ENCODE measurements at places on chromosomes 2 and 18.

- DNase-seq, result no peak
Measured at GRCh38 chr2:242015108-242016065, 145.9 kb downstream of the RTP5 start.

DNA sequence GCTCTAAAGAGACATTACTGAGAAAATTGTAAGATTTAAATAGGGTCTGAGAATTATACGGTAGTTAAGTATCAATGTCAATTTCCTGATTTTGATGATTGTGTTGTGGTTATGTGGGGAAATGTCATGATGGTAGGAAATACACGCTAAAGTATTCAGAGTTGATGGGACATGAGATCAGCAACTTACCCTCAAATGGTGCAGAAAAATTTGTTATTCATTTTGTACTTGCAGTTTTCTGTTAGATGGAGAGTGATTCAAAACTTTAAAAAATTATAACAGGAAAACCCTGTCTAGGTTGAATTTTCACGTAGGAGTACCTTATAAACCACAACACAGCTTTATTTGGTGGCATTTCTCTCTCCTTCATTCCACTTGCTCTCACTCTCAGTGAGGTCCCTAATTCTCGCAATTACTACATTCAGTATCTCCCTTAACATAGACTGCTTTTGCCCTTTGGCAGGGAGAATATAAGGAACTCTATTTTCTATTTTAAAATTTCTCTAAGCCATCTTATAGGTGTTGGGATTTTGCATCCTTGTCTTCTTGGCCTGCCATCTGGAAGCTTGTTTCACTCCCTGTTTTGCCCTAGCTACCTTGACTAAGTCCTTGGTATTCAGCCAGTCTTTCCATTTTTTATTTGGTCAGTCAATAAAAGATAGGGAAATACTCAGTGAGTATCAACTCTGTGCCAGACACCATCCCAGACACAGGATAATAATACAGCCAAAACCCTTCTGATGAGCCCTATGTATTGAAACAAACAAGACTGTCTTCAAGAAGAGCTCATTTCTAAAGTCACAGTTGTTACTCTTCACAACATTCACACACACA is 550.6 kb upstream of the ACVR2A start:
- DNase-seq, result no peak

DNA sequence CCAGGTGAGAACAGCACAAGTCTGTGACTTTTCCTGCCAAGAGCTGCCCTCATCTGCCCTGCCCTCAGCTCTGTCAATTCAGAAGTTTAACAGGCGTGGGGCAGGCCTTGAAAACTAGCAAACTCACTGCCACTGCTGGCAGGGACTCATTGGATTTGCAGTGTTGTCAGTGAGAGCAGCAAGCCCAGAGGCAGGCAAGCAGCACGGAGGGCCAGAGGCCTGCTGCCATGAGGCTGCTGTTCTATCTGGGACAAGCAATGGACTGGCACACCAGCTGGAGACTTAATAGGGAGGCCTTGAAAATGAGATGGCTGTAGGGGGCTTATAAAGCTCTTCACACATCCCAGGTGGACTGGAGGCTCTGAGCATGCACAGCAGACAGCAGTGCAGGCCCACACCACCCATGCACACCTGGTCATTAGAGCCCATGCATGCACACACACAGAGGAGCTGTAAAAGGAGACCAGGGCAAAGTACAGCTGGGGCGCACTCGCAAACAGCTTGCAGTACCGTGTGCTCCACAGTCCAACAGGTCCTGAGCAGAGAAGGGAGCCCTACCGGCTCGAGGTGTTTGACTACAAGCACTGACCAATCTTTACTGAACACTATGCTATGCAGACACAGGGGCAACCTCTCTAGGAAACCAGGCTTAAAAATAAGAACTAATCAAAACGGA is 28.7 kb downstream of the MGAT4A start:
- DNase-seq, result peak; percentile 92

DNA sequence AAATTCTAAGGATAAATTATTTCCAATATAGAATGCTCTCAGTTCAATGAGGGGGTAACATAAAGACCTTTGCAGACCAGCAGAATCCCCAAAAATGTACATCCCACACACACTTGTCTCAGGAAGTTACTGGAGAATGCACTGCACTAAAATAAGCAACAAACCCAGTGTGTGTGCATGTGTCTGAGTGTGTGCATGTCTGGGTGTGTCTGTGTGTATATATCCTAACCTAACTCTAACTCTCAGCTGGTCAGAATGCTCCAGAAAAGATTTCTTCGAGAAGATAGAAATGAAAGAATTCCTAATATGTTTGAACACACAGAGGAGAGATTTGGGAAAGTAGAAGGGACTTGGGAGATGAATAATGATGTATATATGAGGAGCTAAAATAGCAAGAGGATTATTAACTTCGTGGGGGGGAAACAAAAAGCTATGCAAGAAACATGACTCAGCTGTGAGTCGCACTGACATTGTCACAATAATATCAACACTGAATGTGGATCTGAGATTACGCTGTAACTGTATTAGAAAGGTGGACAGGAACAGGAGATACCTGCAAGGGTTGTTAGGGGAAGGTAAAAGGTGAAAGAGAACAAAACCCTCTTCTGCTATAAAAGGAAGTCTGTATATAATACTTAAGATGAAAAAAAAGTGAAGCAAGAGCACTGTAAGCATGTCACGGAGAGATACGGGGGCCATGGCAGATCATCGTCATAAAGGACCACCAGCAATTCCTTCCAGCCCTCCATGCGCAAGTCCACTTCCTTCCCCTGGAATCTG is 11.1 kb downstream of the COLEC12 start:
- no peak for DNase-seq

DNA sequence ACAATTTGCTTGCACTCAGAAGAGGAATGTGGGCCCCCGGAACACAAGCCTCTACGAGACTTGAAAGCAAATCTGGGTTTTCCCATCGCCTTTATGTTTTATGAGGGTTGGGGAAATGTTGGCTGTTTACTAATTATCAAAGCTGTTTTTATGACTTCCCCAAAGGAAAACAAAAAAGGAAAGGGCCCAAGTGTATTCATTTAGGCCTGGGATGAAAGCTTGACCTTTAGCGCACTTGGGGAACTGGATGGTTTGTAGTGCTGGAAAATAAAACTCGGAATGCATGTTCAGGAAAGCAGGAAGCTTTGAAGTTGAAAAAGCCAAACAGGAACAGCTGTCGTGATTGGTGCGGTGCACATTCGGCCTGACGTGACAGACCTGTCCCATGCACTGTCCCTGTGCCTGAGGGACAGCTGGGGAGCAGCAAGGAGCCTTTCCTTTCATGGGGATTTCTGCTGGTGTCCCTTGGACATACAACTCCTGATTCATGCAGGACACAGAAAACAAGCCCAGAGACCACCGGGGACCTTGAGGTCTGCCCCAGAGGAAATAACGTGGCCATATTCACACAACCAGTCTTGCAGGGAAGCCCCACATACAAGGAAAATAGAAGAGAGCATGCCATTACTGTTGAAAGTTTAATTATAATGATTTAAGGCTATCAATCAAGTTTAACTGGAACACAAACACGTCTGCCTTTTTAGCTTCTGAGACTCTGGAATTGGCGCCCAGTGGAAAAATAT is 169.7 kb upstream of the APCDD1 start:
- no peak for DNase-seq

- DNase-seq, result no peak
Measured at GRCh38 chr18:76621226-76621625, 126.2 kb upstream of the ZNF516 start.

DNA sequence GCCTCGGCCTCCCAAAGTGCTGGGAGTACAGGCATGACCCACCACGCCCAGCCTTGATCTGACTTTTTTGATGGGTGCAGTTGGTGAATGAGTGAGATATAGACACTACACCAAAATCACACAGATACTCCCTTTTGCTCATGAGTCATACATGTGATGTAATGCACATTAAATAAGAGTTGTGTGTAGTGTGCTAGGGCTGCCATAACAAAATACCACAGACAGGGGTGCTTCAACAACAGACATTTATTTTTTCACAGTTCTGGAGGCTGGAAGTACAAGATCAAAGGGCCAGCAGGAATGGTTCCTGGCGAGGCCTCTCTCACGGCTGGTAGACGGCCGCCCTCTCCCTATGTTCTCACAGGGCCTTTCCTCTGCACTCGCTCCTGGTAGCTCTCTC is 46.6 kb downstream of the GBX2 start:
- DNase-seq, result no peak

- DNase-seq, result no peak
Measured at GRCh38 chr2:121976926-121977325, 221.5 kb downstream of the TSN start.

GRCh38 chr18:22563164-22563583 is 145.5 kb upstream of the CTAGE1 start:
- DNase-seq, result peak; percentile 72

- DNase-seq, result no peak
Measured at GRCh38 chr2:165535471-165535870, 66.0 kb downstream of the CSRNP3 start.

DNA sequence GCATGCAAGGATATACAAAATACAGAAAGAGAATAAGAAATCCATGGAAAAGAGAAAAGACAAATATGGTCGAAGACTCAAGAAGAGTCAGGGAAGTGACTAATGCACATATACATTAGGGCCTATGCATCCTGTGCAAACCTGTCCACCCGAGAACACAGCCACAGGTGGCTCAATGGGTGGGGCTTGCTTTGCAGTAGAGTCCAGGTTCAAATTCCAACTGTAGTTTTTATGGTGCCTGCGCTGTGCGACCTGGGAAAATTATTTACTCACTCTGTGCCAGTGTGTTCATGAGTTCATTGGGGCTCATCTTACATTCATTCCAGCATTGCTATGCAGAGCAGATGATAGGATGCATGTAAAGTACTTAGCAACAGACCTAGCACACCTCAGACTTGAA is 244.7 kb downstream of the CTNNA2 start:
- no peak for DNase-seq

- DNase-seq, result no peak
Measured at GRCh38 chr2:64952096-64952495, 37.1 kb upstream of the SLC1A4 start.

DNA sequence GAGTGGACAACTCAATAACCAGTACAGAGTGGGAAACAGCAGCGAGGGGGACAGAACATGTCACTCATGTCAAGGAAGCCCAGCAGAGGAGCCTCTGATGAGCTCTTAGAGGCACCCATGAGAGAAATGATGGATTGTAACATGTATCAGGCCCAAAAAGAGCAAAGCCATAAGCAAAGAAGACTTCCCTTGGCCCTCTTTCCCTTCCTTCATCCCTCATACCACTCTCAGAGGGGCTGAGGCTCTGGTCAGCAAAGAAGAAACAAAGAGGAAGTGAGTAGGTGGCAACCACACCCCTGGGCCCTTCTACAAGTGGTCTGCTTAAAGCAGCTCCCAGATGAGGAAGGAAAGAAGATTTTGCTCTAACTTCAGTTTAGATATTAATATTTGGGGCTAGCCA is 112.8 kb downstream of the CDC42EP3 start:
- DNase-seq, result no peak

- no peak for DNase-seq
Measured at GRCh38 chr18:55997151-55997561, 409.2 kb upstream of the TCF4 start.

- no peak for DNase-seq
Measured at GRCh38 chr2:163414121-163414520, 321.7 kb downstream of the FIGN start.

- DNase-seq, result no peak
Measured at GRCh38 chr2:105537466-105537865, 138.6 kb upstream of the FHL2 start.

DNA sequence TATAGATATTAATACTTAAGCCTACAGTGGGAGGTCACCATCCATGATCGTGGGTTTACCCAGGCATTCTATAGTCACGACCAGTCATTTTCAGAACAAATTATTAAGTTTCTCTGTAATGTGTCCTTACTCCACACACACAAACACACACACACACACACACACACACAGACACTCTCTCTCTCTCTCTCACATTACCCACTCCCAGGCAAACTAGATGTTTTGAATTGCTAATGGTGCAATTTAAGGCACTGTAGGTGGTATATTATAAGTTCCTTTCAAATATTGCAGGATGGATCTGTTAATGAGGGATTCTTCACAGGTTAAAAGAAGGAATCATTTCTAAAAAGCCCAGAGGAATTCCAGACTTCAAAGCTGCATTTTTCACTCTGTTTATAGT is 657.8 kb downstream of the MBD2 start:
- DNase-seq, result no peak

GRCh38 chr2:109727929-109728447 is 66.1 kb upstream of the RGPD5 start:
- no peak for DNase-seq

DNA sequence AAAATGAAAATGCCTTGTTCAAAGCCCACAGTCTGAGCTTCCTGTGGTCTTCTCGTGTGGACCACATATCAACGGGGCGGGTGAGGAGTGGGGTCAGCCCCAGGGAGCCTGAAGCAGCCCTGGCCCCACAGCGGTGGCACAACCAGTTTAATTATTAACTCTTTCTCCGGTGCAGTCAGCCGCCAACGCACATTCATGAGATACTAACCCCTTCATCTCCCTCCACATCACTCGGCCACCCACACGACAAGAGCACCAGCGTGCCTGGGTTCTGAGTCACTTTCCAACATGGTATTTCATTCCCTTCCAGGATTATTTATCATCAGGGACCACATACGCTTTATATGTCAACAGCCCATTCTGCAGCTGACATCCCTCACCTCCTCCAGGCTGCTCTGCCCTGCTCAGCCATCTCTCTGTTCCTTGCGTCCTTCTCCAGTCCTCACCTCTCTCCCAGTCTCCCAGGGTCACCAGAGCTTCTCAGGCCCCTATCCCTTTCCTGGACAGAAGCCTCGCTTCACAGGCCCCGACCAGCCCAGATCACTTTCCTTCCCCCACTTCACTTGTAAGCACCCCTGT is 48.0 kb upstream of the ID2 start:
- peak; percentile 81 for DNase-seq

- DNase-seq, result no peak
Measured at GRCh38 chr2:16862471-16862870, 196.8 kb upstream of the CYRIA start.

DNA sequence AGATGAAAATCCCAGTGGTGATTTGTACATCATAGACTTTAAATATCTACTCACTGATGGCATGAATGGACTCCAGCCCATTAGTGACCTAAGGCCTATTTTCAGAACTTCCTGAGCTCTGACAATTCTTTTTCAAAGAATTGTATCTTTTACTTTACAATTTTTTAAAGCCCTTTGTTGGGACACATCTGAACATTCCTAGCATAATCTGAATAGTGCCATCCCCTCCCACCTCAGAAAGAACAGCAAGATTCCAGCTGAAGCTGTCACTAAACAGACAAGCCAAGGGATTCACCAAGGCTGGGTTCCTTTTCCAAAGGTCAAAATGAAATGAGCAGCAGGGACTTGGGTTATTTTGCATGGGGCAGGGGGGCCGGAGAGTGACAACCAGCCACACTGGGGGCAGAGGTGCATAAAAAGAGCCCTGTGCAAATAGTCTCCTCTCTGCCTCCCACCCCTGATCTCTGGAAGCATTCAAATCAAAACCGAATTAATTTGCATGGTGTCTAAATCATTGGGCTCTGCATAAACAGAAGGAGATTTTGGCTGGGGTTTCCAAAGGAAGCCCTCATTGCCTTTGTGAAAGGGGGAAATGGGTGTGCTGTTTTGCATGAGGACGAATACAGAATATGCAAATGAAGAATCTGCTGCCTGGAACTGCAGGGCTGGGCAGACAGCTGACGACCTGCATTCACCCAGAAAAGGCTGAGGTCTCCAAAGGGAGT is 17.2 kb downstream of the EPHA4 start:
- no peak for DNase-seq

Measured in HuH-7 (cell line).